NCI-H1417 (cell line): ENCODE measurements at places on chromosomes 5 and 9.
A peak's percentile ranks its signal among the peaks of the same experiment; 100 is the strongest.

GRCh38 chr5:143886096-143886495 is 74.1 kb downstream of the HMHB1 start:
- no peak for DNase-seq

DNA sequence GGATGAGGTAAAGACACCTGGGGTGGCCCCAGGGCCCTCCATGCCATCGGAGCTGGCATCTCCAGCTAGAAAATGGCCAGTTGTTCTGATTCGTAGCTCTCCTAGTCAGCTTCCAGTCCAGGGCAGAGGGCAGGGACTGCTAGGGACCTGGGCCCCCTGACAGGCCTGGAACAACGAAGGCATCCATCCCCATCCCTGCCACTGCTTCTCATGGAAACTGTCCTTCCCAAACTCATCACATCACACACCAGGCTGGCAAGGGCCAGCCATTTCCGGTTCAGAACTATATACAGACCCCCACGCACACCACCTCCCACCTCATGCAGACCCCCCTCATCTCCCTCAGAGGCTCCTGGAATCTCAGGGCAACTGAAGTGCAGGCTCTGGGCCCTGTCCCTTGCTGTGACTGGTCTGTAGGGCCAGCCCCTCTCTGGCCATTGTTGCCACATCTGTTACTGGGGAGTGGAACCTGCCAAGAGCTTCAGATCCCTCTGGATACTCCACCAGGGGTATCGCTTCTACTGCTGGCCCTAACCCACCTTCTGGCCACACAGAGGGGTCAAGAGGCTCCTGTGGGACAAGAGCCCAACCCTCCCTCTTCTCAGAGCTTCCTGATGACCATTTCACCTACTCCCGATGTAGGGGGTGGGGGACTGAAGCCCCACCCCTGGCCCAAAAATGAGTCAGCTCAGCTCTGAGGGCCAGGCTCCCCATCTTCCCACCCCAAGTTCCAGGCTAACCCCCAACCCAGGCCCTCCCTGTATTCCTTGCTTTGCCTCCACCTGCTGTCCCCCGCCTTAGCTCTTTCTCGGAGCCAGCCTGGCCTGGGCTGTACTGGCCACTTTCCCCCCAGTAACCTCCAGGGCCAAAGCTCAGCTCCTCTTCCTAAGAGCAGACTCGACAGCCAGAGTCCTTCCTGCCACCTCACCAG is 1.2 kb upstream of the MZB1 start:
- no peak for DNase-seq

DNA sequence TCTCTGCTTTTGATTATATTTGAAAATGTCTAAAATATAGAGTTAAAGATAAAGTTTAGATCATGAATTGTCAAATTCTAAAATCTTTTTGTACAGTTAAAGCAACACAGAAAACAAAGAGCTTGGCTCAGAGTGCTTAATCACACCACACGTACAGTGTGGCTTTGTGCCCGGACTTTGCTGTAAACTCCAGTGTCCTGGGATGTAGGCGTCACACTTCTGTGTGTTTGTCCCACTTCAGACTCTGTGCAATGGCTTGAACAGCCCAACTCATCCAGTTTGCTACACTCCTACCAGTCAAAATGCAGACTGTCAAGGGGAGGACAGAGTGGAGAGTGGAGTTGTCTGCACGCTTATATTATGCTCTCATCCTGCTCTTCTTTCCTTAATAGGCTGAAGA is 45.3 kb downstream of the SMARCA2 start:
- DNase-seq = no peak

GRCh38 chr5:105945203-105945972 is 1725.3 kb downstream of the EFNA5 start:
- no peak for DNase-seq

DNA sequence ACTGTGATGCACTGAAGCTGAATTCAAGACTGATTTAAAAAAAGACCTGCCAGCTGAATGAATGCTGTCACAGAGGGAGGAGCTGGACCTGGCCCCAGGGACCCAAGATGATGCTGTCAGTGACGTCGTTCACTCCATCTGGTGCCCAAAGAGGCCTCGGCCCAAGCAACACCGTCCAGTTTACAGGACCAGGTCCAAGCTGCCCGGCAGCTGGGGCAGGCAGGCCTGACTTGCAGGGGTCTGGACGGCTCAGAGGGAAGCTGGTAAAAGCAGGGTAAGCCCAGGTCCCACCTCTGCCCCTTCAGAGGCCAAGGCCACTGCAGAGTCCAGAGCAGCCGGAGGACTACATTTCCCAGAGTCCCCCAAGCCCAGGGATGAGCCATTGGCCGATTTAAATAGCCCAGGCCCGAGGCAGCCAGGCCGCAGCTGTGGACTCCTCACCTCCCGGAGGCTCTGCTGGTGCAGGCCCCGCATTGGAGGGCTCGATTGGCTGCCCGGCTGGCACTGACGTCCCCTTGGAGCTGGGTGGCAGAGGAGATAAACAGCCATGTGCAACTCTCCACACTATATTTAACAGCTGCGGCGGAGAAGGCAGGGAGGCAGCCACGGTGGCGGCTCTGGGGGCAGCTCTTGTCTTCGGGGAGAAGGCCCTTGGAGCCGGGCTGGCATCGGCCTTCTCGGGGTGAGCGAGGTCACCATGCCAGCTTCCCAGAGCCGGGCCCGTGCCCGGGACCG is at the start of gene PLPP7:
PLPP7 (plus strand) TSS at position 423 of the 735 bp plus-strand sequence; CDS start at position 698, 275 bp downstream.
- DNase-seq = peak; percentile 79

DNA sequence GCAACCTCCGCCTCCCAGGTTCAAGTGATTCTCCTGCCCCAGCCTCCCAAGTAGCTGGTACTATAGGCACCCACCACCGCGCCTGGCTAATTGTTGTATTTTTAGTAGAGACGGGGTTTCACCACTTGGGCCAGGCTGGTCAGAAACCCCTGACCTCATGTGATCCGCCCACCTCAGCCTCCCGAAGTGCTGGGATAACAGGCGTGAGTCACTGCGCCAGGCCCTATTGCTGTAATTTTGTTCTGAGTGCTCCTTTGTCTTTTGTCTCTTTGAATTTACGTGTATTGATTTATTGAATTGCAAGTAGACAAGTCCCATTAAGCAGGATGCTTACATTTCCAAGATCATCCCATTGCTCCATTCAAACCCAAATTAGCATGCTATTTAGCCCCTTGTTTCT is 186.7 kb downstream of the MSX2 start:
- DNase-seq = no peak

- no peak for DNase-seq
Observed at GRCh38 chr5:483434-484140, 40.6 kb downstream of the EXOC3 start.

- DNase-seq = peak; percentile 91
Observed at GRCh38 chr9:78236551-78236910, 656 bp downstream of the CEP78 start.

DNA sequence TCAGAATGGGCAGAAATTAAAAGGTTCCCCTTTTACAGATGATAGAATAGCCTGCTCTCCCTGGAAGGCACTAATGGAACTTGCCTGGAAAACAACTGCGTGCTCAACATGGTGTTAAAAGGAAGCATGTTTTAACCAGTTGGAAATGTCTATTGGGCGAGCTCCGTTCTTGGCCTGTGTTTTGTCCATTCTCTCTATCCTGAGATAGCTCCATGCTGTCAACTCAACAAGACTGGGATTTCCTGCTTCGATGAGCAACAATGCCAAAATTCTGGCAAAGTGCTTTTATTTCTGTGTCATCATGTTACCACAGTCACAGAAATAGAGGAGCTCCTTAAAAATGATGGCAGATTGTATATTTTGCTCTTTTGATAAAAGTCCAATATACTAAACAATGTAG is 198.3 kb downstream of the PLK2 start:
- no peak for DNase-seq

DNA sequence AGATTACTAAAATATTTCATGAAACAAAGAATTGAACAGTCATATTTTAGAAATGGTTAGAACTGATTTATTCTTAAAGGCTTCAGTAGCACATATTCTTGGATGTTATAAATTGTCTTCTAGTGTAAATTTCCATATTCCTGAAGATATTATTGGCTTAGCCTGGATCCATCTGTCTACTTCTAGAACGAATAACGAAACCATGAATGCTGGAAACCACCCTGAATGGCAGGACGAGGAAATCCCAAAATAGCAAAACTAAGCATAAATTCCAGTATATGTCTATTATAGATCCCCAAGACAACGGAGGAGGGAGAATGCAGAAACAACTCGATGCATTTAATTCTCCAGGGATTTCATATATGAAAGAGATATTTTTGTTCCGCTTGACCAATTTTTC is 2191.0 kb upstream of the ACO1 start:
- DNase-seq = no peak

- DNase-seq = no peak
Observed at GRCh38 chr9:90547896-90548295, 94.7 kb downstream of the DIRAS2 start.

- DNase-seq = no peak
Observed at GRCh38 chr9:134557331-134557730, 84.3 kb upstream of the COL5A1 start.

DNA sequence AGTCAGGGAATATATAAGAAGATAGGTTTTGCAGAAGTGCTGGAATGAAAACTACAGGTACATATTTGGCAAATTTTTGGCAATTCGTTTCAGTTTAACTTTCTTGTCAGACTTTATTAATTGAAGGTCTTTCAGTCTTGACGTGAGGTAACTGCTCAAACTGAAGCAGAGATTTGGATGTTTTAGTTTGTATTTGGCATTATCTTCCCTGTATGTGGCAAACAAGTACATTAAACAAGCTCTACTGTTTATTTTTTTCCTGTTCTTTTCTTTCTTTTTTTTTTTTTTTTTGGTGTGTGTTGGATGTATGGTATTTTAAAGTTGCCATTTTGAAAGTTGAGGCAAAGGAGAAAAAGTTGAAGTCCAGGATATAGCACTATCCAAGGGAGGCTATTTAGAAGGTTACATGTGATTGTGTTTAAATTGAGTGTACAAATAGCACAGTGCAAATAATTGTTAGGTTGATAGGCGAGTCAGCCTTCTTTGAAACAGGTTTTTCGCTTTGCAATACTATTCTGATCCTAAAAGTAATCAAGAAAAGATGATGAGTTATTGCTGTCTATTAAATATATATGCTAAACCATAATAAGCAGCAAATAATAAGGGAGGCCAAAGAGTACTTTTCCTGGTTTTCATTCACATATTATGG is 2.2 kb downstream of the PBX3 start:
- no peak for DNase-seq

DNA sequence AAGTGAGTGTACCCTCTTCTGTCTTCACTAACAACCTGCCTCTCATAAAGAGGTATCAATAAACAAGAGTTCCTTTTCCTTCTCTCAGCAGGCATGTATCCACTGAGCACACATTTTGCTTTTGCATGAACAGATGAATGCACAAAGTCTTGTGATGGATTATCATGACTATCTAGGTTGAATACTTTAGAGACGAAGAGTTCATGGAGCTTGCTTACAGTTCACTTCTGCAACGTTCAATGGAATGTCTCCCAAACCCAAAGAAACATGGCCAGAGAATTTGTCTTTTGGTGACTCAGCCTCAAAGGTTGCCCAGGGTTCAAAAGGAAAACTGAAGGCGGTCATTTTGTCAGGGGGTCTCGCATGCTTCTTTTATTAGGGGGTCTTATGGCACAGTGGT is 55.4 kb downstream of the BRINP1 start:
- no peak for DNase-seq

GRCh38 chr5:179303451-179304200 is 41.6 kb downstream of the ADAMTS2 start:
- DNase-seq = no peak

- peak; percentile 18 for DNase-seq
Observed at GRCh38 chr9:131418143-131419025, 24.5 kb downstream of the PRRC2B start.

GRCh38 chr9:124342776-124343485 is 72.3 kb downstream of the PSMB7 start:
- peak; percentile 87 for DNase-seq

GRCh38 chr5:155711882-155712281 is 615.1 kb upstream of the SGCD start:
- no peak for DNase-seq

DNA sequence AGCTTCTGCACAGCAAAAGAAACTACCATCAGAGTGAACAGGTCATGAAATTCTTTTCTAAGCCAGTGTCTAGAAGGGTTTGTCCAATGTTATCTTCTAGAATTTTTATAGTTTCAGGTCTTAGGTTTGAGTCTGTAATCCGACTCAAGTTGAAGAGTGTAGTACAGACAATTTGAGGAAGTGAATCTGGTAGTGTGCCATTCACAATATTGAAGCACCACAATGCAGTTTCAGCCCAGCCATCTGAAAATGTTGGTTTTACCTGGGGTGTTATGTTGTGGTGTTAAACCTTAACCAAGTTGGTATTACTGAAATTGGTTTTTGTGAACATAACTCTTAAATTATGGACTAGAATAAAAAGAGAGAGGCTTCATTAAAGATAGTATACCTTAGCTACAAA is 77.2 kb downstream of the ADAMTS16 start:
- DNase-seq = no peak

- no peak for DNase-seq
Observed at GRCh38 chr9:114998326-114998725, 67.9 kb upstream of the TNFSF8 start.

- DNase-seq = no peak
Observed at GRCh38 chr9:137303893-137304382, 1.9 kb upstream of the NRARP start.

- DNase-seq = peak; percentile 48
Observed at GRCh38 chr9:78539904-78540303, 243.0 kb downstream of the PSAT1 start.

- DNase-seq = no peak
Observed at GRCh38 chr5:55030676-55031369, 6.8 kb downstream of the GZMK start.
